Activated CD4-positive, alpha-beta memory T cell treated with anti-CD3 and anti-CD28 coated beads, Interleukin-2, amount 10 ng/mL, durations not matched to agents 7 days and 5 days (primary cell): ENCODE measurements at places on chromosomes 3 and 15. TPM values are rescaled to one million over a fixed set of nuclear protein-coding genes. Genes with fewer than 3 reads are reported as not detected.

UCN2 gene
- total RNA-seq = not detected

DNA sequence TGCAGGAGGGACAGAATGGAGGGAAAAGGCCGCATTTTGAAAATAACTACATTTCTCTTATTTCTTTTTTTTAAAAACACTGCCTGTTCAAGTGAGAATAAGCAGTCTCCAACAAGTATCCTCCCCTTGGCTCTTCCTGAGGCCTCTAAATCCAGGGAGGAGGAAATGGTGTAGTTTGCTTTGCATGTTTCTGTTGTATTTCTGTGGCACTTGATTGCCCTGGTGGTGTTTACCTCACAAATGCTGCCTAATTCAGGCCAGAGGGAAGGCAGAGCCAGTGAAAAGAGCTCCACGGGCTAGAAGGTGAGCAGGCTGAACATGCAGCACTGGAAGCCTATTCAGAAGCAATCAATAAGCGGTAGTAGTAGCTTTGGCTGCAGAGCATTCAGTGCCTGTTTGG lies 149.3 kb upstream of the ATP11B start:
- no peaks in the 10 kb centered on the region for H3K36me3 ChIP-seq
- peaks cover 8% of the 10 kb centered on the region for H3K27me3 ChIP-seq
- H3K4me1 ChIP-seq = no peaks in the 10 kb centered on the region
- H3K4me3 ChIP-seq = no peak overlapping the region
- no peak overlapping the region for H3K27ac ChIP-seq
- DNase-seq = no peak

DNA sequence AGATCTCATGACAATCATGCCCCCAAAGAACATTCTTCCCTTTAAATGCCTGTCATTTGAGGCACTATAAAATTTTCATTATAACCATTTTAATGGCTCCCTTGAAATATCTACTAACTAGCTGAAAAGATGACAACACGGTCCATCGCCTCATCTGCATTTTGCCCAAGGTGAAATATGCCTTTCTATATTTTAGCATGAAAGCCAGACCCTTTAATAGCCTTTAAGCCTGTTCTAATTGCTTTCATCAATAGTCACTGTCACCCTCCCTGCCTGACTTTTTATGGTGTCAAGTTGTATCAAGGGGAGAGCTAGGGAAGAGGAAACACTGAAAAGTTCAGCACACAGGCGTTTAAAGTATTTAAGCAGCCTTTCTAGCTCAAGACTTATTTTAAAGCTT lies 144.1 kb upstream of the PRICKLE2 start:
- no peak overlapping the region for H3K27ac ChIP-seq
- H3K4me1 ChIP-seq = no peaks in the 10 kb centered on the region
- no peak for DNase-seq
- no peak overlapping the region for H3K4me3 ChIP-seq

DNA sequence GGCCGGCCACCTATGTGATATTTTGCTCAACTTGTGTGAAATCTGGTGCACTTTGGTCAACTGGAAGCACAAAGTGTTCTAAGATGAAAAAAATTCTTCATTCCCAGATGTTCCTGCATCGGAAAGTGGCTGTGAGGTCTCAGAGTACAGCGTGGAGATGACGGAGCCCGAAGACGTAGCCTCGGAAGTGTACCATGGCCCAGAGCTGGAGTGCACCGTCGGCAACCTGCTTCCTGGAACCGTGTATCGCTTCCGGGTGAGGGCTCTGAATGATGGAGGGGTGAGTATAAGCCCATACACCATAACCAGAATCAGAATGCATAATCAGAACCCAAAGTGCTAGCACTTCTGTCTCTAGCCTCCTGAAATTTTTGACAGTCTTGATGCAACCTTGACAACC lies 104.3 kb downstream of the GHSR start:
- no peak overlapping the region for H3K4me3 ChIP-seq
- no peaks in the 10 kb centered on the region for H3K4me1 ChIP-seq
- DNase-seq = no peak
- H3K27ac ChIP-seq = no peak overlapping the region
- H3K27me3 ChIP-seq = no peaks in the 10 kb centered on the region

GRCh38 chr3:194828116-194828515 lies 142.4 kb downstream of the FAM43A start:
- H3K36me3 ChIP-seq = no peaks in the 10 kb centered on the region
- DNase-seq = no peak
- peaks cover 5% of the 10 kb centered on the region for H3K27me3 ChIP-seq
- no peak overlapping the region for H3K4me3 ChIP-seq
- H3K4me1 ChIP-seq = no peaks in the 10 kb centered on the region
